ENCODE measurements at places on chromosomes 2 and 18.

GRCh38 chr18:48160622-48161021 is 230.2 kb upstream of the SMAD2 start:
- no peaks in the 10 kb centered on the region for H3K36me3 ChIP-seq
- H3K27ac ChIP-seq = no peak overlapping the region
- no peak for DNase-seq
- peaks cover 26% of the 10 kb centered on the region for H3K27me3 ChIP-seq

GRCh38 chr2:197786010-197786877 is 1.1 kb upstream of the BOLL start:
- H3K27ac ChIP-seq = no peak overlapping the region
- no peaks in the 10 kb centered on the region for H3K4me1 ChIP-seq
- H3K4me3 ChIP-seq = no peak overlapping the region
- DNase-seq = no peak
- peaks cover 2% of the 10 kb centered on the region for H3K27me3 ChIP-seq

DNA sequence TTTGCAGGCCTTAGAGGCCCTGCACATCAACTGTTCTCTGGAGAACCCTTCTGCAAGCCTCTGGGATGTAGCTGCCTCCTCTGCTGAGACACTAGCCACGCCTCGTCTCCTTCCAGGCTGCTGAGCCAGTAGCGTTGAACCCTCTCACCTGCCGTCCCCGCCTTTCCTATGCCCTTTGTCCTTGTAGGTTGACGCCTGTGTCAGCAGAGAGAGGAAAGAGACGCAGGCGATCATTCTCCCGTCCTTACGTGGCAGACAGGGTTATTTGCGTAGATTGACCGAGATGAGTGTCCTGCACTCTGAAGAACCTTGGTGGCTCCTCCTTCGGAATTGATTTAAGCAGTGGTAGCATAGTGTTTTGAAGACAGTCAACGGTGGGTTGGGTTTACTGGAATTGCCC is 27.8 kb downstream of the ID2 start:
- no peaks in the 10 kb centered on the region for H3K4me1 ChIP-seq
- no peaks in the 10 kb centered on the region for H3K36me3 ChIP-seq

DNA sequence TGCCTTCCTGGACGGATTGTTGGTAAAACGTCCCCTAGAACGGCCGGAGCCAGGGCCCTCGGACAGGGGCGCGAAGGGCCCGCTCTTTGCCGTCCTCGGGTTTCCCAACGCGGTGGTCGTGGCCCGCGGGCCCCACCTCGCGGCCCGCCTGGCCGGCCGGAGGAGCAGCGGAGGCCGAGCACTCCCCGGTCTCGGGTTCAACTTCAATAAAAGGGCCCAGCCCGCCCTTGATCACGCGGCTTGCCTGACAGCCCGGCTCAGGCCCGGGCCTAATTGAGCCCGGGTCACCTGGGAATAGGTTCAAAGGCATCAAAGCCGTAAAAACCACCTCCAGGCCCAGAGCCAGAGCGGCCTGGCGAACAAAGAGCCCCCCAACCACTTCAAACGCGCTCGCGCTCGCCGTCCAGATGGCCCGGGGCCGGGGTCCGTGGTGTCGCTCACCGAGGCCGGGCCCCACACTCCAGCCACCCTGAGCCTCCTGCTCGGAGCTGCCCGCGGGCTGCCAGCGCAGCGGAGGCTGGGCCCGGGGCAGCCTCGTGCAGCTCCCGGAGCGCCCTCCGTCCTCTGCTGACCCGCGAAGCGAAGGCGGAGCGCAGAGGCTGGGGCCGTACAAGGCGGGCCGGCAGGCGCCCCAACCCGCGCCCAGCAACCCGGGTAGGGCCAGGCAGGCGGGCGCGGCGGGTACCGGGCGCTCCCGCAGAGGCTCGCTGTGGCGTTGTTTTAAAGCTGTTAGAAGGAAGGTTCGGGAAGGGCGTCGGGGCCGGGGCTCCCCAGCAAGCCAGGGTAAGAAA is 1.1 kb upstream of the TWIST2 start:
- no peak for DNase-seq
- no peak overlapping the region for H3K27ac ChIP-seq
- H3K4me1 ChIP-seq = no peaks in the 10 kb centered on the region
- H3K4me3 ChIP-seq = no peak overlapping the region
- H3K27me3 ChIP-seq = peaks cover 7% of the 10 kb centered on the region

DNA sequence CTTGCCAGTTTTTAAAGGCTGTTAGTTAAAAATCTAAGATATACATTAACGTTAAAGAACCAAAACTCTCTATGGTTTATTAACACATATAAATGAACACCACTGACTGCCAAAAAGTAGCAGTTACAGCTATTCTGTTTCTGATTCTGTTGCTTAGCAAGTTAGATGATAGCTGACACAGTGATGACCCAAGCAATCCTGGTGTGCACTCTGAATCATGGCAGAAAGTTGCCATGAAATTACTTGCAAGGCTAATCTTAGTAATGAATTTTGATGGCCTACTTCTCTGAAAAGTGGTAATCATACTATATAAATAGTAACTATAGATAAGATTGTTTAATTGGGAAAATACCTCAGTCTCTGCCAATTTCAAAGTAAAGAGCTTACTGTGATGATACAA is 57.7 kb downstream of the ROCK2 start:
- H3K36me3 ChIP-seq = peaks cover 31% of the 10 kb centered on the region
- no peaks in the 10 kb centered on the region for H3K4me1 ChIP-seq
- no peak for DNase-seq
- H3K4me3 ChIP-seq = no peak overlapping the region

GRCh38 chr2:202074324-202074723 is 1.3 kb downstream of the KIAA2012 start:
- H3K4me3 ChIP-seq = no peak overlapping the region
- H3K4me1 ChIP-seq = no peaks in the 10 kb centered on the region
- no peak overlapping the region for H3K27ac ChIP-seq
